NCI-H2107 (cell line): ENCODE measurements at places on chromosomes 5 and 9.

- no peak for DNase-seq
These were observed 42.7 kb downstream of the CYLC2 start for GRCh38 chr9:103037508-103038477.

DNA sequence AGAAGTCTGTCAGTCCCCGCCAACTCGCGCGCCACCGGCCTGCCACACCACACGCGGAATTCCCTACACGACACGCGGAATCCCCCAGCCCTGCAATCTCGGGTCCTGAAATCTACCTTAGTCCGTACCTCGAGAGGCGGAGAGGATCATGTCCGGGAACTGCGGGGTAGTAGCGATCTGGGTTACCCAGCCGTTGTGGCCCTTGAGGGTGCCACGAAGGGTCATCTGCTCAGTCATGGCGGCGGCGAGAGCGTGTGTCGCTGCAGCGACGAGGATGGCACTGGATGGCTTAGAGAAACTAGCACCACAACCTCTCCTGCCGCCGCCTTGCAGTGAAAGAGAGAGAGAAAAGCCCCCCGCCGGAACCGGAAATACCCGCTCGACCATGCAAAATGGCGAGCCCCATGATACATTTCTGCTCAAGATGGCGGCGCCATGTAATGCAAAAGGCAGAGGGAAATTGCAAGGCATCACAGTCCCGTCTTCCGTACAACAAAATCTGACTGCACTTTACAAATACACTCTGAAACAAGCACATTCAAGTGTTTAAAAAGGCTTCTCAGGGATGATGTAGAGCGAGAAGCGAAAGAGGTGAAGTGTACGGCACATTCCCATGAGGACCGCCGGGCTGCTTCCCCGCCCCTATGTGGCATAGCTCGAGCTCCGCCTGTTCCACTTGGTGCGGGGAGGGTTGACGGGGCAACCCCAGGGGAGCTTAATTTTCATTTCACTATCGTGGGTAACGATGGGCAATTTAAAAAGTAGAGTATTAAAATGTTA is at the start of gene RACK1:
RACK1 (minus strand) TSS at position 343 of the 780 bp plus-strand sequence; CDS start at position 237, 106 bp downstream.
- DNase-seq, result no peak

DNA sequence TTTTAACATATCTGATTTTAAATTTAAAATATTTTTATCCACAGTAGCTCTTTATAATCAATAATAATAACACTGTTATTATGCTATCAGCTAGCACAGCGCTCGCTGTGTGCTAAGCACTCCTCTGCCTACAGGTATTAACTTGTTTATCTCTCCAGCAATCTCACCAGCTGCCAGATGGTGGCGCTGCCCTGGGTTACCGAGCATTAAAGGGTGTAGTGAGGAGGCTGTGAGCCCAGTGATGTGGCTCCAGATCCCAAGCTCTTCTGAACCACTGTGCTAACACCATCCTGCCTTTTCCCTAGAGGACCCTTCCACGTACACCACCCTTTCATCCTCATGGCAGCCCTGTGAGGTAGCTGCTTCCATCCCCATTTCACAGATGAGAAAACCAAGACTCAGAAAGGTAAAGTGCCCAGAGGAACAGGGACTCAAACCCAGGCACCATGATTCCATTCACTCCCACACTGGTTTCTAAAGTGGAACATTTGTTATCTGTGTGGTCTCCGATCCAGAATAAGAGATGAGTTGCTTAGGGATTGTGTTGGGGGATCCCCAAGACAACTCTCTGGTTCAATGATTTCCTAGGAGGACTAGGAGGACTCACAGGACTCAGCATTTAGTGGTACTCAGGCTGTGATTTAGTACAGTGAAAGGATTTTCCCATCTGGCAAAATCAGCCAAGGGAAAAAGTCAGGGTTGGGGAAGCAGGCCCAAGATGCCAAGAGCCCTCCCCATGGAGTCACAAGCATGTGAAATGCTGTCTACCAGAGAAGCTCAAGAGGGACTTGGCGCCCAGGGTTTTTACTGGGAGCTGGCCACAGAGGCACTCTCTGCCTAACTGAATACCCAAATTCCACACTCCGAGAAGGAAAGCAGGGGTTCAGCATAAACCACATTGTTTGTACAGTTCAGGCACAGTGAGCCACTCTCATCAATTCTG is 7.0 kb downstream of the IGFBPL1 start:
- no peak for DNase-seq

GRCh38 chr9:121944711-121945191 is 148.4 kb downstream of the TTLL11 start:
- DNase-seq, result no peak

DNA sequence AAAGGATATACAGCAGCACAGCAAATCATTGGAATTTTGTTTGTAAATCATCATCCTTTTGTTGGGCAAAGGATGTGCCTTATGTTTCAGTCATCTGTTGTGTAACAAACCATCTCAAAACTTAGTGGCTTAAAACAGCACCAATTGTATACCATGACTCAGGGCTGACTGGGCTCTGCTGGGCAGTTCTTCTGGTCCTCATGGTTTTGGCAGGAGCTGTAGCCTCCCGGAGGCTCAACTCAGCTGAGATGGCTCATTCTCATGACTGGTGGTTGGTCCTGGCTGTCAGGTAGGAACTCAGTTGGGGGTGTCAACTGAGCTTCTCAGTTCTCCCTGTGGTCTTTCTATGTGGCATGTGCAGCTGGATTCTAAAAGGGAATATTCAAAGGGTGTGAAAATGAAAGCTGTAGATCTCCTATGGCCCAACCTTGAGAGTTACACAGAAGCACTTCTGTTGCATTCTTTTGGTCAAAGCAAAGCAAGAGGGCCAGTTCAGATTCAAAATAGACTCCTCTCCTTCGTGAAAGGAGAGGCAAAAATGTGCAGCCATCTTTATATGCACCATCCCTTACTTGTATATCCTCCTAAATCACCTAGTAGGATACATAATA is 39.1 kb upstream of the CPEB4 start:
- no peak for DNase-seq
